Myocyte (in vitro differentiated cells): ENCODE measurements at places on chromosomes 4 and X. TPM values are rescaled to one million over a fixed set of nuclear protein-coding genes. Genes with fewer than 3 reads are reported as not detected.

SPANXC gene
- total RNA-seq: not detected in 2 replicates

TMPRSS11B gene
- total RNA-seq: not detected in 2 replicates

TSPAN6 gene
- 28.2 and 29.2 TPM in 2 replicates for total RNA-seq

DNA sequence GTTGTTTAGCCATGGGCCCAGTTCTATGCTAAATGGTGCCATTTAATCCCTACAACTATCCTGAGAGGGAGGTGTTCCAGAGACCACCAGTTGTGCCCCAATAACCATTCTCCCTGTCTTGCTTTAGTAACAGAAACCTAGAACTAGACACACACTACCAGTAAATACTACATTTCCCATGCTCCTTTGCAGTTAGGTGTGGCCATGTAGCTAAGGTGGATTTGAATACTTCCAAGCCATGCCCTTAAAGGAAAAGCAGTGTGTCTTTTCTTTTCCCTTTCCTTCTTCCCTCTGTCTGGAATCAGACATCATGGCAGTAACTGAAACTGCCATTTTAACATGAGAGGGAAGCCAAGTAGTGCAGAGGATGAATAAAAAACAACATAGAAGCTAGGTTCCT is 90.9 kb upstream of the TMEM33 start:
- DNase-seq: no peak

DNA sequence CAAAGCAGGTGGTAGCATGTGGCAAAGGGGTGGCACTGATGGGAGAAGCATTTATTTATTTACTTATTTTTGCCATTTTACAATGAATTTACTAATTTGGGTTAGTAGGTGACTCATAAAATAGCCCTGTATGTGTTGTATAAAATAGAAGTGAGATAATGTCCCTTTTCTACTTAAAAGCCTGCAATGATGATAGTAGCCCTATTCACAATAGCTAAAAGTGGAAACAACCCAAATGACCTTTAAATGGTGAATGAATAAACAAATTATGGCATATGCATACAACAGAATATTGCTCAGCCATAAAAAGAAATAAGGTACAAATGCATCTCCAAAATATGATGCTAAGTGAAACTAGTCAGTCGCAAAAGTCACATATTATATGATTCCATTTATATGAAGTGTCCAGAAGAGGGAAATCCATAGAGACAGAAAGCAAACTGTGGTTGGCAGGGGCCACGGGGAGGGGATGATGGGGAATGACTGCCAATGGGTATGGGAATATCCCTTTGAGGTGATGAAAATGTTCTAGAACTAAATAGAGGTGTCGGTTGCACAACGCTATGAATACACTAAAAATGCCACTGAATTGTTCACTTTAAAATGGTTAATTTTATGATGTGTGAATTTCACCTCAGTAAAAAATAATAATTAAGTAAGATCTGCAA is 35.8 kb upstream of the FAM9C start:
- DNase-seq: no peak

- DNase-seq: no peak
Measured at GRCh38 chr4:150045410-150045809, 32.8 kb upstream of the DCLK2 start.

DNA sequence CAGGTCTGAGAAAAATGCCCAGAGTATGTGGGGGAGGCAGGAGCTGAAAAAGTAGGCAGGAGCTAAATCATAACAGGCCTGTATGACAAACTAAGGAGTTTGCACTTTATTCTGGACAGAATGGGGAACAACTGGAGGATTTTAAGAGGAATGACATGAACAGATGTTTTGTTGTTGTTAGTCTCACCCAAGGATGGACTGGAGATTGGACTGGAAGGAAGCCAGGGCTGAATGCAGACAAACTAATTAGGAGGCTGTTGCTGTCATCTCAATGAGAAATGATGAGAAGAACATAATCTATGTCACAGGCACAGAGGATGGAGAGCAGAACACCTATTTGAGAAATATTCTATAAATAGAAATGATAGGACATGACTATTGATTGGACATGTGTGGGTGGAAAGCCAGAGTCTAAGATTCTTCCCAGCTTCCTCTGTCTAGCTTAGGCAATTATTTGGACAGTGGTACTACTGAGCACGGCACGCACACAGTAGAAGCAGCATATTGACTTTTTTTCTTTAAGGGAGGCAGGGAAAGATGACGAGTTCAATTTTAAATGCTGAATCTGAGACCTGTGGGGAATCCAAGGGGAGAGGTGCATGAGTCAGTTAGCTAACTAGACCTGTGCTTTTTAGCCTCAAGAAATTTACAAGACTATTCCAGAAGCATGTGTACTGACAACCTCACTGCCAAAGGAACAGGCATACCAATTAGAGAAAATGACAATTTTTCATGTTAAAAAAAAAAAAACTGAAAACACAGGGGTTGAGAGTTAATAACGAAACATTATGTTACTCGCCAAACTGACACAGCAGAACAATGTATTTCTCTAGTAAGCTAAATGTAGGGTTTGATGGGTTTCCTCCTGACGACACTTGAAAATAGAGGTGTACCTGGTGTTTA is 963 bp upstream of the USO1 start:
- DNase-seq: peak; percentile 71

- peak; percentile 6 for DNase-seq
Measured at GRCh38 chr4:40379248-40379647, 44.1 kb downstream of the CHRNA9 start.

- no peak for DNase-seq
Measured at GRCh38 chr4:117814277-117815246, 219.7 kb upstream of the NDST3 start.

DNA sequence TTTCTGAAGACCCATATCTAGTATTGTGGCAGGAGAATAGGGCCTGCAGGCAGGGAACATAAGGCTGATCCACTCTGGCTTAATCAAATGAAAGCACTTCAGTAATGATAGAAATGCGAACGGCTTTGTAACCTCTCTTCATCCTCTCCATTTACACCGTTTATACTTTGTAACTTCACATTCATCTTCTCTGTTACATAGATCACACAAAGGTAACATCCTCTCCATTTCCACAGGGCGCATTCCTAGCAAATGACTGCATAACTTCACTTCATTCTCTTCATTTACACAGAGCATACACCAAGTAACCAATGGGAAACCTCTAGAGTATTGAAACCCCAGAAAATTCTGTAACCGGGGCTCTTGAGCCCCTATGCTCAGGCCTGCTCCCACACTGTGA is 65.5 kb upstream of the SLC34A2 start:
- DNase-seq: no peak

DNA sequence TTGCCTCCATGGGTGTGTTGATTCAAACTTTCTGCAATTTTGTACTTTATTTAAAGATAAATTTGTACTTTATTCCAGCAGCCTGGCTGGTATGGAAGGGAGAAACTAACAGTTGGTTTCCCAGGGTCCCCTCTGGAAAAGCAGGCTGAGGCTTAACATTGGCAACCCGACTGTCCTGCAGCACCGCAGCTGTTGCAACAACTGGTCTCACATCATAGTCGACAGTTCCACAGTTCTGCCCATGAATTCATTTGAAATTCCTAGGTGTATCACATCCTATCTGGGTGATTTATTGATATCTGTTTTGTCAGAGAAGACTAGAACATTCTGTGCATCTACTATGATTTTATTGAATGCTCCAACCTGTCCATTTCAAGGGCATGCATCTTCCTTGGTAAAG is 98.8 kb upstream of the GATB start:
- DNase-seq: peak; percentile 71

DNA sequence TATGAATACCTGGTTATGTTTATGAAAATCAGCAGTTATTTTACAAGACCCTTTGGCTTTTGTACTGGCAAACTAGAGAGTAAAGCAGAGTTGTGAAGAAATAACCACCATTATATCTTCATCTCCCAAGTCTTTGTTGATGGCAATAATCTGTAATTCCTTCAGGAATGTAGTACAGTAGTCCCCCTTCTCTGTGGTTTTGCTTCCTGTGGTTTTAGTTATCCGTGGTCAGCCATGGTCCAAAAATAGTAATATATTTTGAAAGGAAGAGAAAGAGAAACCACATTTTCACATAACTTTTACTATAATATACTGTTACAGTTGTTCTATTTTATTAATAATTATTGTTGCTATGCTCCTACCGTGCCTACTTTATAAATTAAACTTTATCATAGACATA is 27.8 kb downstream of the BANK1 start:
- peak; percentile 73 for DNase-seq

GRCh38 chr4:109730619-109731545 is 1.0 kb upstream of the PLA2G12A start:
- DNase-seq: no peak

DNA sequence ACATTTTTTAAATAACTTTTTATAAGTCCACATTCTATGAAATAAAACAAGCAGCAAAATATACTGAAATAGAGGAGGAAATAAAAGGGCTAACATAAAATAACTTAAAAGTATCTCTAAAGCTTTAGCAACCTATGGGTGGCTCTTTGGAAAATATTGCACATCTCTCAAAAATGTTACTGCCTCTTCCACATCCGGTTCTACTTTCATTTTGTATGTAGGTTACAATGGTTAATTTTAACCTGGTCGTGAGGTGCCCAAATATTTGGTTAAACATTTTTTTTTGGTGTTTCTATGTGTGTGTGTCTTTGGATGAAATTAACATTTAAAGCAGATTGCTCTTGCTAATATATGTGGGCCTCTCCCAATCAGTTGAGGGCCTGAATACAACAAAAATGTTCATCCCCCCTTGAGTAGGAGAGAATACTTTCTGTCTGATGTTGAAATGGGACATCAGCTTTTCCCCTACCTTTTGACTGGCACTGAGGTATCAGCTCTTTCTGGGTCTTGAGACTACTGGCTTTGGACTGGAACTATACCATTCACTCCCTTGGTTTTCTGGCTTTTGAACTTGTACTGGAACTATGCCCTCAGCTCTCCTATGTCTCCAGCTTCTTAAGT is 353.0 kb downstream of the ADAM29 start:
- no peak for DNase-seq

DNA sequence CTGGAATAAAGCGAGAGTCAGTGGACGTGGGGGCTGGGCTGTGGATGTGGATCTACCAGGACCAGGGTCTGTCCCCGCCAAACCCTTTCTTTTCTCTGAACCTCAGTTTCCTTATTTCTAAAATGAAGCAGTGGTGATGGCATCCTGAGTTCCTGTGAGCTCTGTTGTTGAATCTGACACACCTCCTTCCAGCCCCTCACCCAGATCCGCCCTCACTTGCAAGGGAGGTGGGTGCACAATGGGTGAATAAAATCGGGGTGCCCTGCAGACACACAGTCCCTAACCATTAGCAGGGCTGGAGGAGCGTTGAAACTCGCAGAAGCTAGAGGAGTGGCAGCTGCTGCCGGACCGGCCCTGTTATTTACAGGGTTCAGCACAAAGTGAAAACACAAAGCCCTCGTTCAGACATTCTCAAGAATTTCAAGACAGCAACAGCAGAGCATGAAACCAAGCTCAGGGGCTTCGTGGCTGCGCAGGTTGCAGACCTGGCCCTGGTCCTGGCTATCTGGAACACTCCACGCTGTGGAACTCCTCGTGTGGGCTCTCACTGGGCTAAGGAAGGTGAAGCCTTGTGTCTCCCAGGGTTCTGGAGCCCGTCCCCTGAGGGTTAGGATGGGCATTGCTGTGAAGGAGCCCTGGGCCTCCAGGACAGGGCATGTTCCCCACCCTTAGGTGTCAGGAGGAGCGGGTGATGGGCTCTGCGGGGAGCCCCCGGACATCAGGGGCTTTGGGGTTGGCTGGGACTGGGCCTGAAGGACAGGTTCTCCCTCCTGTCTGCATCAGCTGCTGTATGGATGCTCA is 42.9 kb downstream of the PSAPL1 start:
- DNase-seq: no peak

- DNase-seq: peak; percentile 56
Measured at GRCh38 chrX:71652405-71652804, 14.9 kb upstream of the LOC101059915 start.

DNA sequence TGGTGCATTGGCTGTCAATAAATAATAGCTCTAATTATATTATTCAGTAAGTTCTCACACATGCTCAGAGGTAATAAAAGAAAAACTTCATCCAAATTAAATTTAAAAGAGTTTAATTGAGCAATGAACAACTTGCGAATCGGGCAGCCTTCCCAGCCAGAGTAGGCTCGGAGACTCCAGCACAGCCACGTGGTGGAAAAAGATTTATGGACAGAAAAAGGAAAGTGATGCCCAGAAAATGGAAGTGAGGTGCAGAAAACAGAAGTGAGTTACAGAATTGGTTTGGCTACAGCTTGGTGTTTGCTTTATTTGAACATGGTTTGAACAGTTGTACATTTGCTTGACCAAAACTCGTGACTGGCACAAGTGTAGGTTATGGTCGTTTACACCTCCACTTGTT is 13.6 kb upstream of the BOD1L1 start:
- no peak for DNase-seq

GRCh38 chrX:131792356-131792749 is 230.7 kb upstream of the STK26 start:
- DNase-seq: peak; percentile 24
